ENCODE measurements at places on chromosomes 1 and 21.

GRCh38 chr1:68232289-68233148, at the start of gene WLS:
TSS of gene WLS (minus strand) at chr1:68232523. CDS start at chr1:68232299, 224 bp downstream.
- no peak for DNase-seq

DNA sequence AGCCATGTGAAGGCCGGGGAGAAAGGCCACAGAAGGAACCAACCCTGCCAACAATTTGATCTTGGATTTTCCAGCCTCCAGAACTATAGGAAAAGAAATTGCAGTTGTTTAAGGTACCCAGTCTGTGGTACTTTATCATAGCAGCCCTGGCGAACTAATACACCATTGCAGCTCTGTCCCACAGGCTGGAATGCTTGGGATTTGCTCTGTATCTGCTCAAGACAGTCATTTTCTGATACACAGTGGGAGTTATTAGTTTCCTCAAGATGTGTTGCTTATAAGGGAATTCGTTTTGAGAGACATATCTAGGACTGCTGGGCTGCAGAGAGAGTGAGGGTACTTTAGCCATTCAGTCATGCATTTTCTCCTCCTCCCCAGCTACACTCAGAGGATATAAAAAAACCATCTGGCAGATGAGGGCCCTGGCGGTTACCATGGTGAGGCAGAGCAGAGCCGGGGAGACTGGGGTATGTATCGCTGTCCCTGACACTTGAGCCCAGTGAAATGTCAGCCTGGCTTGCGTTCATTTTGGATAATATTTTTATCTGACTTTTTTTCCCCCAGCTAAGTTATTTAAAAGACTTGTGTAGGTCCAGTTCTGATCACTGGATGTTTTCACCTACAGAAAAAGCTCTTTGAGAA, 104.6 kb downstream of the DIRAS3 start:
- no peak for DNase-seq

DNA sequence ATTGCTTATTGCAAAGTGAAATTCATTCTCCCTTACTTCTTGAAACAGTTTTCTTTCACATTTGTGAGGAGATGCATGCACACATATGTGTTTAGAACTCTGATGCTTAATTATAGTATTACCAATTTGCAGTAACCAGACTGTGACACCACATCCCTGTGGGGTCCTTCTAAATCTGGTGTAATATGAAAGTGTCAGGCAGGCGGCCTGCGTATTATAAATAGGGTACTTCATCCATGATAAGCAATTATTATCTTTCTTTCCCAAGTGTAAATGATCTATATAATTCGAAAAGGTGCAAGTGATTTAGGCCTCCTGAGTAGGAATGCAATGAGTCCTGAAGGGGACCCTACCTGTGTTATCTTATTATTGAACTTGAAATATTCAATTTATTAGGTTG, 876 bp downstream of the EFCAB7 start:
- DNase-seq, result no peak

DNA sequence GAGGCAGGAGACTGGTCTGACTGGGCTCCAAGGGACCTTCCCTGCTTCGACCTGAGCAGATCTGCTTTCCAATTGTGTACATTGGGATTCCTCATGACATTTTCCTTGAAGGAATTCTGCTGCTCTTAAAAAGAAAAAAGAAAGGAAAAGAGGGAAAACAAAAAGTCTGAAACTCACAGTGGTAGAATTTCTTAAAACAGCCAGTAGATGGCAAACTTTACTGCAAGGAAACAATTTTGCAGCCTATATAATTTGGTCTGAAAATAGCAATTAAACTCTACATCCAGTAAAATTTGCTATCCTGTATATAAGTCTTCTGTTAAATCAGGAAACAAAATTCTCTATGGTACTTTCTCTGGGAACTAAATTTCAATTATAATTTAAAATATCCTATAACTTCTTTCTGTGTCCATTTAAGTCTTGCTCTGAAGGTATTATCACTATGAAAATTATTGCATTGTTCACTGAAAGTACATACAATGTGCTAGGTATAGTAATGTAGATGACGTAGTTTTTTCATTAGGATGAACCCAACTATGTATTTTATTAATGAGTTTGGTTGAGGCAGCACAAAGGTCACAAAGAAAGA, 59.8 kb downstream of the CRB1 start:
- DNase-seq, result no peak

DNA sequence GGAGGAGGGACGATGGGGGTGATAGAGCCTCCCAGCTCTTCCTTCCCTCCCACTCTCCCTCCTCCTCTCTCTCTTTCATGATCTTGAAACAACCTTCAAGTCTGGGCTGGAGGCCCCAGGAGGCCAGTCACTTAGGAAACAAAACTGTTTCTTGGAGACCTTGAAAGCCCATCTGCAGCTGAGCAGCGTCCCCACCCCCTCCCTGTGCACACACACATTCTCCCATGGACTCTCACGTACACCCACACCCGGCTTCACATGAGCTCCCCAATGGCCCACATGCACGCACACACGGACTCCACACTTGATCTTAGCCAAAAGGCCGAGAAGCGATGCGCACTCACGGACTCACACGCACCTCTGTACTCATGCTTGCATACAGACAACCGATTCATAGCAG, 3.2 kb upstream of the ATP1A2 start:
- no peak for DNase-seq

DNA sequence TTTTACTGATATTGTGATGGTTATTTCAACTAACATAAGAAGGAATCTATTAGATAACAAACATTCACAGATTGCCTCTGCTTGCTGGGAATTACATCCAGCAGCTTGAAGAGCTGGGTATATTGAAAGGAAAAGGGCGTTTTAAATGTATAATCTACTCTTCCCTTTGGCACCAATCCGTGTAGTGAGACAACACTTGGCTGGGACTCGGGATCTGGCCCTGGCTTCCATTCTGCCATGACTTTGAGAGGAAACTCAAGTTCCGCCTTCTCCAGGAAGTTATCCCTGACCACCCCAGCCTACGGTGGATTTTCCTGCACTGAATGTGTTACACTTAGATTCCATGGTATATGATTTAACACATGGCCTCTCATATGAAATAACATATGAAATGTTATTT, 86.9 kb upstream of the UBE2U start:
- DNase-seq, result no peak

DNA sequence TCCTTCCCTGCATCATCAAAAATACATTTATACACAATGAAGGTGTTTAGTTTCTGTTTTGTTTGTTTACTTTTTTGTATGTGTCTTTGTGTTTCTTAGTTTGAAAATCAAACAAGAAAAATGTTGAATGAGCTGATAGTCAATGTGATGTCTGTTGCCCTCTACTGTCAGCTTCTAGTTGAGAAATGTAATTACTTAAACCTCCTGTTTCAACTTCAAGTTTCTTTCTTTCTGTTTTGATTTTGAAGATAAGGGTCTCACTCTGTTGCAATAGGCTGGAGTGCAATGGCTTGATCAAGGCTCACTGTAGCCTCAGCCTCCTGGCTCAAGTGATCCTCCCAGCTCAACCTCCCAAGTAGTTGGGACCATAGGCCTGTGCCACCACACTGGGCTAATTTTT, 37.5 kb downstream of the SPTA1 start:
- no peak for DNase-seq

DNA sequence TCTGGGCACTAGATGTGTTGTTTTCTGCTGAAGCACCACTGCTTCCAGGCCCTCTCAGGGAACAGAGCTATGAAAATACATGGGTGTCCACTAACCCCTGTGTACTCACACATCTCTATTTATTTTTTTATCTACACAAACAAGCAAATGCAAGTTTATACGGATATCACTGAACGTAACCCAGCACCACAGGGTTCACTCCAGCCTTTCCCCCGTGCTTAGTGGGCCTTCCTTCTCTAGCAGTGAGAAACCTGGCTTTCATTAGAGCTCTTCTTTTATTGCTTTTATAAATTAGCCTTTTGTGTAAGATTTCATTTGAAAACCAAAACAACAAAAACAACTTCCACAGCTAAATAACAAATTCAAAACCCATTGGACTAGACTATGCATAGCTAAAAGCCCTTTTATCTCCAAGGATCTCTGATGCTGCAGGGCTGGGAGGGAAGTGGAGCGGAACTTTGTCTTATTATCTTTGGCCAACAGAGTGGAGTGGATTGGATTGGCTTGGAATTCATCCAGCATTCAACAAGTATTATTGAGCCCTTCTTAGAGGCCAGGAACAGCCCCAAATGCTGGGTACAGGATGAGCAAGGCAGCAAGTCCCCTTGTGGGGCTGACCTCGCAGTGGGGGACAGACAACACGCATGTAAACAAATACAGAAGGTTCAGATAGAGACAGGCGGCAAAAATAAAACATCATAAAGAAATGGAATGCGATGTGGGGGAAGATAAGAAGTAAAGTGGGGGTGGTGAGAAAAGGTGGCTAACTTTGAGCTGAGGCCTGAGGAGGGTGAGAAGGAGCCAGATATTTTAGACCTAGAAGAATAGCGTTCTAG, 371.8 kb upstream of the POU3F1 start:
- DNase-seq, result no peak

GRCh38 chr1:2347409-2347785, 44.0 kb downstream of the MORN1 start:
- no peak for DNase-seq

GRCh38 chr21:35217504-35218060, 168.5 kb upstream of the RUNX1 start:
- DNase-seq, result peak; percentile 69

DNA sequence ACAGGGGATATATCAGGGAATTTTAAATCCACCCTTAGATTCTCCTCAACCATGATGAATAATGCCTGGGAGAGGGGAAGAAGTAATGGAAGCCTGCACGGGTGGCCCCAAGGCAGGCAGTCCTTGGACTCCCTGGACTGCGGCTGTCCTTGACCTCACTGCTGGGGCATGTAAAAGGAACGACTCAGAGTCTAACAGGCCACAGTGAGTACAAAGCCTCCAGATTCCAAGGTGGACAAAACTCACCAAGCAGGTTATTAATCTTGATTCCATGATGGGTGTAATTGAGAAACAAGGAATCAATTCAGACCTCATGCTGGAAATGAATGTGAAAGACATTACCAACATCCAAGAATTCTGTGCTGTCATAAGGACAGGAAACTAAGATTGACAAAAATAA, 13.0 kb upstream of the ARHGAP29 start:
- DNase-seq, result no peak

DNA sequence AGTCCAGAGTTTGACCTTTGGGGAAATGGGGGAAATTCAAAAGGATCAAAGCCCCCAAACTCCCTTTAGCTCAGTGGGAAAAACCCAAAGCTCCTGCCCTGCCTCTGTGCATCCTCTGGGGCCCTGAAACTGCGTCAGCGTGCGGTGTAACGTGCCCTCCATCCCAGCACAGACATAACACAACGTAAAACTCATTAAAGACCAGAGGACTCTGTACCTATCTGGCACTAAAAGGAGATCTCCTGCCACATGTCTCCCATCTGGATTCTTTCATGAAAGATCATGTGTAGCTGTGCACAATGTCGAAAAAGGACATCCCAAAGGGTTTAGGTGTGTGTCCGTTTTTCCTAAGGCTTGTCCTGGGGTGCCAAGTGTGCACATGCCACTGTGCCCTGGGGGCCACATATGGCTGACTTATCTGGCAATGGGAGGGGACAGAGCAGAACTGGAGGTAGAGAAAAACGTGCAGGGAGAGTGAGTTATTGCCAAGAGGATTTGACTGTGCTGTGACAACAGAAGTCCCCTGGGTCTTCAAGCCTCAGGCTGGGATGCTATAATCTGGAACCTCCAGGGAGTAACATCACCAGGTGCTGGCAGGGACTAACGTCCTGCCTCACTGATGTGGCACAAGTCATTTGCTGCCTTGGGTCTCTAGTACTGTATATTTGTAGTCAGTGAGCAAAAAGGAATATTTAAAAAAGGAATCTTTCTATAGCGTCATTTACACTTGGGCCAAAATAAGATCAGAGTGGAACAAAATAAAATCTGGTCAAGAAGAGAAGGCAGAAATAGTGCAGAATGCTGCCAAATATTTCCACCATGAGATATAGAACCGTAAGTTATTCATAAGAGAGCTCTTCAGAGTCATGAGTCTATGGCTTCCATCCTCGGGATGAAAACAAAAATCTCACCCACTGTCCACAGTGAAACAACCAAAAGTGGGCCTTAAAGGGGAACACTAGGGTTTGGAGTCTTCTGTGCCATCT, 52.3 kb downstream of the ITPKB start:
- no peak for DNase-seq

GRCh38 chr21:45330075-45330781, 42.5 kb upstream of the POFUT2 start:
- no peak for DNase-seq

GRCh38 chr1:46522184-46522968, 29.1 kb downstream of the KNCN start:
- DNase-seq, result peak; percentile 46

DNA sequence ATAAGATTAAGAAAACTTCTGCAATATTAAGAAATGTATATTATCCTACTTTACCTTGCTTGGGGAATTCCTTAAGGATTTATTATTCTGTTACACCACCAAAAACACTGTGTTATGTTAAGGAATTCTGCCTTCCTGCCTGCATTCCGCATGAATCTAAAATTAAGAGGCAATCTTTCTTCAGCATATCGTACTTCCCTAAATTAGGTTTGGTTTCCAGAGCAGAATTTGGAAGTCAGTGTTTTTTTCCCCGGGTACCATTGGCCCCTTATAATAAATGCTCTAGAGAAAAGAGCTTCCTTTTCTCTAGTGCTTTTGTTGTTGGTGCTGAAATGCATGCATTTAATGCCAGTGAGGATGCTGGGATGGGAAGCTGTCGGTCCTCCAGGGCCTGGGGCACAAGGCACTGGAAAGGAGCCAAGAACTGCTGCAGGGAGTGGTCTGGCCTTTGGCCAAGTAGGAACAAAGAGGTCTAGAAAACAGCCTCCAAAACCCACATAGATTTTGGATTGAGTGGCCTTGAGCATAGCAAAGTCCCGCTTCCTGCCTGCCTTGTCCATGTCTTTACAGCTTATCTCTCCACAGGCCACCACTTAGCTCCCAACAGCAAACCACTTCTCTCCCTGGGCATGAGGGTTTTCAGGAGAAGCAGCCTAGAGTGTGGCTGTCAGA, 69.9 kb downstream of the RRAGC start:
- DNase-seq, result no peak

GRCh38 chr1:189117072-189117770, 1360.4 kb downstream of the BRINP3 start:
- DNase-seq, result no peak

GRCh38 chr1:245440922-245441321, 286.1 kb downstream of the KIF26B start:
- DNase-seq, result no peak

GRCh38 chr21:33211732-33212131, 18.0 kb upstream of the IFNAR2 start:
- DNase-seq, result no peak

DNA sequence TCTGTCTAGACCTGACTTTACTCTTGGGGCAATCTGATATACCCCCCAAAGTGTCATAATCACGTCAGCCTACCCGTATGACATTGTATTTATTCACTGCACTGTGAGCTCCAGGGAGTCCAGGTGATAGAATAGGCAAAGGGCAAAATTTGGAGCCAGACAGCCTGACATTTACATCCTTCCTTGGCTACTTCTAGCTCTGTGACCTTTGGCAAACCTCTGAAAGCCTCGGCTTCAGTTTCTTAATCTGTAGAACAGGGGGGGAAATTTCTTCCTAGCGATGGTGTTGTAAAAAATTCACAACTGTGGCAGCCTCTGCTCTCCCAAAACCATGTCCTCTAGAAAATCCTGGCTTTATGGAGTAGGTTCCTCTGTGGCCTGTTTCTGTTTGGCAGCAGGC, 240.9 kb downstream of the KIF26B start:
- DNase-seq, result no peak

- DNase-seq, result no peak
Measured at GRCh38 chr1:55981010-55981650, 598.2 kb downstream of the PLPP3 start.
